DMS53 (cell line): ENCODE measurements at places on chromosomes 6 and 20.

GRCh38 chr6:6749702-6750491, 161.4 kb downstream of the LY86 start:
- DNase-seq, result peak; percentile 87

DNA sequence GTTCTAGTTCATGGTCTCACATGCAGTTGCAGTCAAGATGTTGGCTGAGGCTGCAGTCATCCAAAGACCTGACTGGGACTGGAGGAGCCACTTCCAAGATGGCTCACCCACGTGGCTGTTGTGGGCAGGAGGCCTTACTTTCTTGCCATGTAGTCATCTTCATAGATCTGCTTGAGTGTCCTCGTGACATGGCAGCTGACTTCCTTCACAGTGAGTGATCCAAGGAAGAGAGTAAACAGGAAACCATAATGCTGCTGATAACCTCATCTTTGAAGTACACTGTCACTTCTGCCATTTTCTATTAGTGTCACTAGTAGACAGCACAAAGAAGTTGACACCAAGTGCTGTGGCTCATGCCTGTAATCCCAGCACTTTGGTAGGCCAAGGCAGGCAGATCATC, 40.1 kb upstream of the AKIRIN2 start:
- peak; percentile 48 for DNase-seq

DNA sequence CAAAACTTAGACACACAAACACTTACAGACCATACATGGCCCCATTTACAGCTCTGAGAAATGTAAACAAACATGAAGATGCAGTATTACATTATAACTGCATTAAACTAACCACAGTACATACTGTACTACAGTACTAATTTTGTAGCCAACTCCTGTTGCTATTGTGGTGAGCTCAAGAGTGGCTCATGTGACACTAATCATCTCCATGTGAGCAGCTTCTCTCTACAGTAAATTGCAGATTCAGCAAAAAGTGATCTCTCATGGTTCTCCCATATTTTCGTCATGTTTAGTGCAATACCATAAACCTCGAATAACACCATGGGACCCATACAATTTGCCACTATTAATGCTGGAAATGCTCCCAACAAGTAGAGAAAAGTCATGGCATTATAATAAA, 860.4 kb downstream of the EPHA7 start:
- DNase-seq, result no peak

GRCh38 chr20:40980106-40980827, 48.4 kb upstream of the TOP1 start:
- no peak for DNase-seq

- DNase-seq, result no peak
Measured at GRCh38 chr6:100246206-100246605, 218.5 kb downstream of the SIM1 start.

- peak; percentile 82 for DNase-seq
Measured at GRCh38 chr20:15445056-15445840, 1107.8 kb upstream of the FLRT3 start.

DNA sequence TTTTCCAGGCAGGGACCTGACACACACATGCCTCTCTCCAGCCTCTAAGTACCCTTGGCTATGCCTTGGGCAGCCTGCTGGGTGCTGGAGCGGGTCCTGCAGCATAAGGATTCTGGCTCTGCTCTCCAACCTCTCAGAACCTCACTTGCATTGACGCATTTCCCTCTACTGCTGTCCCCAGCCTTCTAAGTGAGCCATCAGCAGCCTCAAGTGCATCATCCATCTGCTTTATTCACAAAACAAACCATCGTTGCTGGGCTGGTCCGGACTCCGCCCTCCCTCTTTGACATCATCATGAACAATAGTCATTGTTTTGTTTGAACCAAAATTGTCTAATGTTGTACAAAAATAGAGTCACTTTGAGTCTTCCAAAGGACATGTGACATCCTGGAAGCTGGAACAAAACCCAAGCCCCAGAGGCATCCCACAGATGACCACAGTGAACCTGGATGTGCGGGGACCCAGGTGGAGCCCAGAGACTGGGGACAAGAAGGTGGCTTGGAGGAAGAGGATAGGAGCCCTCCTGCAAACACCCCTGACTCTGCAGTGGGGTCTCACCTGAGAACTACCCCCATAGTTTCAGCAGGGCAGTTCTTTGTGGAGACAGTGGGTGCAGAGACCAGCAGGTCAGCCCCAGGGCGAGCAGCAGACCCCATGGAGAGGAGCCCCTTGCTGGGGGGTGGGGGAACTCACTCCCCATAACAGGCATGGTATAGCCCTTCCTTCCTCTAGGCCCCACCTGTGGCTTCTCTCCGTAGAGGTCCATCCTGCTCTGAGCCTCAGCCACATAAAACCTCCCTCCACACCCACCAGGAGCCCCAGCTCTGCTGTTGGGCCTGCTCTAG, 230.1 kb downstream of the SYNDIG1 start:
- DNase-seq, result no peak

GRCh38 chr6:41494212-41495110, 51.7 kb upstream of the FOXP4 start:
- no peak for DNase-seq

DNA sequence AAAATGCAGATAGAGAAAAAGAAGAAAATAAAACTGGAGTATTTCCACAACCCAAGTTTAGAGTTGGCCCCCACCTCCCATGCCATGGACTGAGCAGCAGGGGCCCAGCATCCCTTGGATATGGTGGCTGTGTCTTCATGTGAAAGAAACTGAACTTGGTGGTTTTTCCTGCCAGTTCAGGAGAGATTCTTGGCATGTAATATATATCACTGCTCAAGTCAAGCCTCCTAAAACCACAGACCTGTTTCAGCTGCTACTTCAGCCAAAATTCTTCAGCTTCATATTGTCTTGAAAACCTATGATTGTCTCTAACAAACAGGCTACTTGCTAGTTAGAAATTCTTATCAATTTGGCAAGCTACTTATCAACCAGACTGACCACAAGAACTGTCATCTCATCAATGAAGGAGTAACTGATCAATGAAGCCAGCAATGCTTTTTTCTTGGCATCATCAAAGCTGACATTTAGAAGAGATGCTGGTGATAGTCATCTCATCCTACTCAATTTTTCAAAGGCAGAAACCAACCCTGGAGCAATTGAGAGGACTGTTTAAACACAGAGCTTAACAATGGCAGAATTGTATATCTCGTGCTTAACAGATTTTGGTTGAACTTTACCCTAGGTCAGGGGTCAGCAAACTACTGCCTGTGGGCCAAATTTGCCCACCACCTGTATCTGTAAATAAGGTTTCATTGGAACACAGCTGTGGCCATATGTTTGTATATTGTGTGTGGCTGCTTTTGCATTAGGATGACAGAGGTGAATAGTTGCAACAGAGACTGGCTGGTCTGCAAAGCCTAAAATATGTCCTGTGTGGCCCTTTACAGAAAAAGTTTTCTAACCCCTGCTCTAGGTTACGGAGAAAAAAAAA, 10.4 kb upstream of the NOL7 start:
- DNase-seq, result no peak
